Motor neuron (in vitro differentiated cells): ENCODE measurements at places on chromosomes 5 and 9. TPM values are rescaled to one million over a fixed set of nuclear protein-coding genes. Genes with fewer than 3 reads are reported as not detected.

GRCh38 chr9:4838189-4838546 lies 45.4 kb downstream of the RCL1 start:
- ATAC-seq = no peak

DNA sequence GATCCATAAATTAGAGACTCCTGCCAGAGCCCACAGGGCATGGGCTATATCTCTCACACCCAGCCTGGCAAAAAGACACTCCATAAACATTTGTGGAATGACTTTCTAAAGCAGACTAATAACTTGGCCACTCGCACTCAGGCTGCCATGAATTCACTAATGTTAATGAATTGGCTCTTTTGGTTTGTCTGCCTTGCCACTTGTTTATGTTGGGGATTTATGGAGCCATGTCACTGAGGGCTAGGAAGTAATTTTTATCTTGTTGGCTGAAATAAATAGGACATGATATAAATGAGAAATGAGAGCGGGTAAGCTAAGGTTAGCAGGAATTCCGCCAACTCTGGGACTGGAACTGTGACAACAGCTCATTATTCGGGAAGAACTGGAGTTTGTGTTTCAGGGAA lies 55.2 kb downstream of the DROSHA start:
- ATAC-seq = peak; percentile 79

DNA sequence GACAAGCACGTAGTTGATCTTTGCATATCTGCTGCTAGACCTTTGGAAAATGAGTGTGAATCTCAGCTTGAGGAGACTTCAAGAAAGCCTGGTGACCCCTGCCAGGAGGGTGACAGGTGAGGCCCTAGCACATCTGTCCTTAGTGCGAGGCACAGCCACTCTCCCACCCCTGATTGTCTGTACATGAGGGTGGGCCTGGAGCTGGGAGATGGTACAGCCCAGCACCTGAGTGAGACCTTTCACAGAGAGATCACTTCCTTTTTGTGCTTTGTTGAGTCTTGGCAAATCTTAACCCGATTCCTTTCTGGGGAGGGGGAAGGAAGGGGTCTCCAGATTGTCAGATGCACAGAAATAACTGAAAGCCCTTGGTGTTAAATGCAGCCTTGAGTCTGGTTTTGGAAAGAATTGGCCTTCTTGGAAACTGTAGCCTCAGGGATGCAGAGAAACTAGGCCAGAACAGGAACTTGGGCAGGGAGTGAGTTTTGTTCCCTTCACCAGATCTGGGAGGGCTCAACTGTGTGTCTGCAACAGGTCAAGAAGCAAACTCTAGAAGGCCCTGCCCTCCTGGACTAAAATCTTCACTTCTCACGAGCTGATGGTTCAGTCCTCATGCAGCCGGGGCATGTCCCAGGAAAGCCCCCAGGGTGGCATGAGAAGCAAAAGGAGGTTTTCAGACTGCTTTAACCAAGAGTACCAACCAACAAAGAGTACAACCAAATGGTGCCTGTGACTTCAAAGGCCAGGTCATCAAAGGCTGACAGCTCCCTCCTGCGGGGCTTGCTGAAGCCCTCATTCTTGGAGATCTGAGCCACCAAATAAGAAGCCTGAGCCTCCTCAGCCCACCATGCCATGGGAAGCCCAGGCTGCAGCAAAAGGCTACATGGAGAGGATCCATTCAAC lies 20.8 kb upstream of the SEMA4D start:
- ATAC-seq = no peak

GRCh38 chr5:101915554-101915953 lies 380.5 kb downstream of the SLCO4C1 start:
- ATAC-seq = no peak

- no peak for ATAC-seq
Observed at GRCh38 chr5:125497651-125498050, 751.2 kb upstream of the ZNF608 start.

GRCh38 chr5:31656806-31657205 lies 17.9 kb downstream of the PDZD2 start:
- ATAC-seq = no peak

GRCh38 chr9:114315723-114316363 lies 7.1 kb upstream of the ORM1 start:
- no peak for ATAC-seq

DNA sequence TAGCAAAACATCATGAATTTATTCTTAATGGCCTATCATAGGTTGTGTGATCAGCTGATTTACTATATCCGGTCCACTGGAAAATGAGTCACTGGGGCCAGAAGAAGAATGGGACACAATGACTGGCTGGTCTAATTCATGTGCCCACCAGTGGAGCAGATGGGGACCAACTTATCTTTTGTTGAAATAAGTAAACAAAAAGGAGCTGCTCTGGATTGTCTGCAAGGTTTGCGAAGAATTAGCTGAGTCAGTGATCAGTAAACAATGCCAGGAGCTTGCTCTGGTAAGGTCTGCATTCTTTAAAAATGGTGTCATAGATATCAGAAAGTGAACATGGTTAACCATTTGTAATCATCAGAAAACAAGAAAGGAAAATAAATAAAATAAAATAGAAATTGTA lies 128.0 kb downstream of the RASEF start:
- ATAC-seq = peak; percentile 87

DNA sequence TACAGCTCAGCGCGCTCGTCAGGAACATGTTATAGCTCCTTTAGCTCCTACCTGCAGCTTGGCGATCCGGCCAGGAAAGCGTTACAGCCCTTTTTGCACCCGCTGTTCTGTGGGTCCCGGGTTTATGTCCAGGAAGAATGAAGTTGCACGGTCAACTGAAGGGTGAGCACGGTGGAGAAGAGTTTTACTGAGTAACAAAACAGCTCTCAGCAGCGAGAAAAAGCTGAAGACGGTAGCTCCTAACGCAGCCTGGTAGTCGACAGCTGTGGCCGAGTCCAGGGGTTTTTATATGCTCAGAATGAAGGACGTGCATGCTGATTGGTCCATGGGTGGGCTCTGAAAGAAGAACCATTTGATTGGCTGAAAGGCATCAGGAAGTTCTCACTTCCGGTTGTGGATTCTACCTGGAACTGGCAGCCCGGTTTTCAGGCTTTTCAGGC lies 1830.1 kb upstream of the NUDT12 start:
- no peak for ATAC-seq

DNA sequence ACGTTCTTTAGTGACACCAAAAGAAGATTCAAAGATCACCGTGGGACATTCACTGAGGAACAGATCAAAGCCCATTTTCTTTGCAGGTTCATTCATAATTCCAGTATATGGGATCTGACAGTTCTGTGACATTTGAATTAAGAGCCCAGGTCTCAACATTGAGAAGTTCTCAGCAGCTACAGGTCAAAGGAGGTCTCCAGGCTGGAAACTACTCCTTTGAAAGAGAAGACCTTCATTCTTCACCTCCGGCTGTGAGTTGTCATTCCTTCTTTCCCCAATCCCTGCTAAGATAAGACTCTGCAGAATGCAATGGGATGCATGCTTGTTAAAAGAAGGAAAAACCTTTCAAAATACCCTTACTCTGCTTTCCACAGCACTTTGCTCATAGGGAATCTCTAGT lies 79.0 kb downstream of the COL23A1 start:
- ATAC-seq = no peak

- ATAC-seq = no peak
Observed at GRCh38 chr9:35552376-35552775, 52.7 kb upstream of the TESK1 start.

DNA sequence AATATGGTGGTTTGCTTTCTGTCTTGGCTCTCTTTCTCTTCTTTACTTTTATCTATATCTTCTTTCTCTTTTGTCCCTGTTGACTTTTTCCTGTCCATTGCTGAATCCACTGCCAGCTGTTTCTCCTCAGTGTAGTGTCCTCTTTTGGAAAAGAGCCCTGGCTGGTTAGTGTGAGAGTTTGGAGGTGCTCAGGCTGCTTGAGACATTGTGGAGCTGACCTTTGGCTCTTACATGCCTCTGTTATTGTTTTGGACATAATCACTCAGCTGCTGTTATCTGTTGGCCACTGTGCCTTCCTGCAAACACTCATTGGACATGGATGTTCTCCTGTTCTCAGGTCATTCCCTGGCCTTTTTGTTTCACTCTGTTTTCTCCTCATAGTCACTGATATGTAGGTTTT lies 295.4 kb upstream of the RIOK2 start:
- no peak for ATAC-seq

- ATAC-seq = no peak
Observed at GRCh38 chr9:3888497-3888858, 362.7 kb upstream of the RFX3 start.

DNA sequence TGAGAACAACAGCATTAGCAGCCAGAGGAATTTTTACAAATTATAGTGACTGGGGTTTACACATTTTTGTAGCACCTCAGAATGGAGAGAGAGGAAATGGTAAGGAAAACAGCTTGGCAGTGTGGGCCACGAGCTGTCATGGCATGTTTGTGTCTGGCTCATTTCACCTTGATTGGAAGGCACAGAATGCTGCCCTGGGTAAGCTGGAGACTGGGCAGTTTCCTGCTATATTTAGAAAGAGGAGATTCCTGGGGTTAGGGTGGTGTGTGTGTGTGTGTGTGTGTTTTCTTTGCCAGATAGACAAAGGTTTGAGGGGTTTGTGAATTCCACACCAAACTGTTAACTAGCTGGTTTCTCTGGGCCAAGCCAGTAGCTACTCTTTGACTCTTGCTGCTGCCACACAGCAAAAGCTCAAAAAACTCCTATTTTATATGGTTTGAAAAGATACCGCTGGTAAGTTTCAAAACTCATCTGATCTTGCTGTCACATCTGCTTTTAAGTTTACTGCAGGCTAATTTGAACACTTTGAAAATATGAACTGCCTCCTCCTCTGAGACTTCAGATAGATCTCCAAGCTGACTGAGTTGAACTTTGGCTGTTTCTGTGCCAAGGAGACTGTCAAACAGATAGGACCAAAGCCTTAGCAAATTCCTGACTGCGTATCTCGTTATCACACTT lies 9.1 kb downstream of the ARHGAP26 start:
- ATAC-seq = no peak

DNA sequence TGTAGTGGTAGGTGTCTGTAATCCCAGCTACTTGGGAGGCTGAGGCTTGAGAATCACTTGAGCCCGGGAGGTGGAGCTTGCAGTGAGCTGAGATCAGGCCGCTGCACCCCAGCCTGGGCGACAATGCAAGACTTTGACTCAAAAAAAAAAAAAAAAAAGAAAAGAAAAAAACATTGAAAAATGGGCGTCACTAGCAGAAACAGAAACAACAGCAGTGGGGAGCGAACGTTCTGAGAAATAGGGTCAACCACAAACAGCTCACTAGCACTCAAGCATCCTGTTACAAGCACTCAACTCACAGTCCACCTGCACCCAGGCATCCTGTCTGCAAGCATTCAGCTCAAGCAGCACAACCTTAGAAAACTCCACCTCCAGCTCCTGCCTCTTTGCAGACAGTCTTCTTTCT lies 17.2 kb downstream of the TRIM14 start:
- no peak for ATAC-seq

DNA sequence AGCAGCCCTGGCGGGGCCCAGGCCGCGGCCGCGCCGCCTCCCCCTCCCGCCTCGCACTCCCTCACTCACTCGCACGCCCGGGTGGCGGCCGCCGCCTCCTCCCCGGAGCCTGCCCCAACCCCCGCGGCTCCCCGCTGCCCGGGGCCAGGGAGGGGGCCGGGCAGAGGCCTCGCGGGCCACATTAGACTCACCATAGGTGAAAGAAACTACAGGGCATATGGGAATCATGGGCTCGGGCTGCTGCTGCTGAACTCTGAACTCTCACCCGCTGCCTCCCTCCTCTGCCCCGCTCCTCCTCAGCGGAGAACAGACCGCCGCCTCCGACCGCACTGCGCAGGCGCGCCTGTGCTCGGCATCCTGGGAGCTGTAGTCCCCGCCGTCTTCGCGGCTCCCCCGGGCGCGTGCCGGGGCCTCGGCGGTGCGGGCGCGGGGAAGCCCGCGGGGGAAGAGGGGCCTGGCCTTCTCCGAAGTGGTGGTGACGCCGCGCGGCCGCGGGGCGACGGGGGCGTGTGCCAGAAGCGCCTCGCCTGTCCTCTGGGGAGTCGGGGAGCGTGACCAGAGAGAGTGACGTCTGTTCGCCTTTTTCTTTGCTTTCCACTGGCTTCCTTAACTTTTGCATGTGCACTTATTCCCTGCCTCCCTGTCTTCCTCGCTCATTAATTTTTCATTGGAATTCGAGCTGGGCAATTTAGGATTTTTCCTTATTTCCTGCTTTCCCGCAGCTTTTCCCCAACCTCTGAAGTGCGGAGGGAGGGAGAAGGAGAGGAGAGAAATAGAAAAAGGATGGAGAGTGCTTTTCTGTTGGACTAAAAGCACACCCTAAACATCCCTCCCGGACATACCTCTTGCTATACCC lies at the start of gene ZFR:
Gene ZFR (minus strand): TSS at position 310 of the 856 bp plus-strand sequence. CDS start 82 bp downstream, at position 228.
- peak; percentile 92 for ATAC-seq

DNA sequence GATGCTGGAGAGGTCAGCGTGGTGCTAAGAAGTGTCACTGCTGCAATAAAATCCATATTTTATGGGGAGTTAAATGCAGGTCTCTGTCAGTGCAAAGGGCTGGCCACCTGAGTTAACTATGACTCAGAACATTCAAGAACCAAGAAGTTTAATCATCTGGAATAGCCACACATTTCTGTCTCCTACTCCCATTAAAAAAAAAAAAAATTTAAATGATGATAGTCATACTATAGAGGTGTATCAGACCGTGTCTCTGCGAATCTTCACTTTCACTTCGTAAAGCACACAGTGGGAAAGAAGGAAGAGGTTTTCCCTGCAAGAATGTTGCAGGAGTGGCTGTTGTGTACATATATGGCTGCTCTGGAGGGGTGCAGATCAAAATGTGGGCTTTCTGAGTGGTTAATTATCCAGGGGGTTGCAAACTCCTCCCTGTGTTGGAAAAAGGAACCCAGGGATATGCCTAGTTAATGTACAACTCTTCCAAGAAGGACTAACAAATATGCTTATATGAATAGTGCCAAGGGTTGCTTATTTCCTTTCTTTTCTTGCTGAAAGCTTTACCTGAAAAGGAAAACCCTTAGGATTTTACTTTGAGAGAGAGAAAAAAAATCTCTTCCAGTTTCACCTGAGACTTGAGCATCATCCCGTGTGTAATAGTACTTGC lies 1.5 kb downstream of the CDH6 start:
- peak; percentile 29 for ATAC-seq

DNA sequence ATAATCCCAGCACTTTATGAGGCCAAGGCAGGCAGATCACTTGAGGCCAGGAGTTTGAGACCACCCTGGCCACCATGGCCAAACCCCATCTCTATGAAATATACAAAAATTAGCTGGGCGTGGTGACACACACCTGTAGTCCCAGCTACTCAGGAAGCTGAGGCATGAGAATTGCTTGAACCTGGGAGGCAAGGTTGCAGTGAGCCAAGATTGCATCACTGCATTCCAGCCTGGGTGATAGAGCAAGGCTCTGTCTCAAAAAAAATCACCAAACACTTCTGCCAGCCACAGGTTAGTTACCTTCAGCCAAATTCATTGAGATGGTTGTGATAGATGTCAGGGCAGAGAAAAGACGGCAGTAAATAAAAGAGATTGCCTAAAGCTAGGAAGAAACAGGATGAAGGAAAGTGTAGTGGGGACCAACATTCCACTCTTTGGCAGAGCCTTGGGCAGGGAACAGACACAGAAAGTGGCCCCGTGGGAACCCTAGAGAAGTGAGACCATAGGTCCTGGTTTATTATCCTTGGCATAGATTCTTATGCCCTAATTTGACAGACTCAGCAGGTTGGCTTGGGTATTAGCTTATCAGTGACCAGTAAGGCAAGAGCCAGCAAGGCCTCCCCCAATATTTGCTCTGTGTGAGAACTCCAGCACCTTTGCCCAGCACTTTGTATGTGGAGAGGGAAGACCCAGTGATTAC lies 5.5 kb upstream of the CEP120 start:
- ATAC-seq = no peak

QRFP gene
- 0.75 and 1.7 TPM in 2 replicates for total RNA-seq

PCAT7 gene
- total RNA-seq = 0.58 TPM in 1 of 2 replicates, not detected in the other

PCDHB12 gene
- 0.59 and 1.1 TPM in 2 replicates for total RNA-seq

DOCK2 gene
- total RNA-seq = 0.18 and 1.3 TPM in 2 replicates

CAVIN4 gene
- 0.65 and 0.92 TPM in 2 replicates for total RNA-seq

IL13 gene
- total RNA-seq = 0.14 and 0.41 TPM in 2 replicates

ASPN gene
- total RNA-seq = 0.06 and 0.11 TPM in 2 replicates
